Heart right ventricle (tissue), 16 donors: ENCODE measurements at places on chromosomes 5 and 9. TPM values are rescaled to one million over a fixed set of nuclear protein-coding genes. Genes with fewer than 3 reads are reported as not detected.

Gene GAPVD1
- 27.0 TPM for total RNA-seq

Gene ANKRD31
- total RNA-seq, result not detected

Gene ATP10B
- not detected for total RNA-seq

Gene TAF11L10
- total RNA-seq, result not detected

Gene DPP7
- total RNA-seq, result 129 TPM

Gene GKAP1
- total RNA-seq, result 25.0 TPM

- no peak for DNase-seq
- no peak overlapping the region for H3K27ac ChIP-seq
- no peak overlapping the region for H3K4me3 ChIP-seq
Measured at GRCh38 chr5:6302684-6303083, 75.7 kb downstream of the MED10 start.

DNA sequence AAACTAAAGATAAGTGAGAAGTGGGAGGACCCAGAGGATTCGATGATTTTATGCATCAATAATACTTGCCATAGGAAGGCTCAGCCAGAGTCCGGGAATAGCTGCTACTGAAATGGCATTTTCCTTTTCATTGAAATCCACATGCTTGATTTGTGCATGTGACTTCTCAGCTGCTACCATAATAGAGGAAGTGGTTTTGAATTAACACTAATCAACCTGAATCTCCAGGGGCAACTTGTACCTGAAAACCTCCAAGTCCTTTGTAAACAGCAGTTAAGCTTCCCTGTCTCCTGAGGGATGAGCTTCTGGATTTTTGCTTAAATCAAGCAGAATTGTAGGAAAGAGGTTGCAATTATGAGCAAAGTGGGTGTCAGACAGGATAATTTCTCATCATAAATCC, 124.9 kb downstream of the PPP2R2B start:
- DNase-seq, result no peak
- no peaks in the 10 kb centered on the region for H3K4me1 ChIP-seq
- H3K4me3 ChIP-seq, result no peak overlapping the region
- H3K27ac ChIP-seq, result no peak overlapping the region

- no peaks in the 10 kb centered on the region for H3K36me3 ChIP-seq
- H3K4me1 ChIP-seq, result peaks cover 17% of the 10 kb centered on the region
- peak; percentile 84 for DNase-seq
- H3K4me3 ChIP-seq, result peak overlapping the region; percentile 31
Measured at GRCh38 chr9:95189251-95190098, 128.0 kb downstream of the FANCC start.

GRCh38 chr5:40355181-40355580, 324.5 kb upstream of the PTGER4 start:
- H3K4me3 ChIP-seq, result no peak overlapping the region
- H3K4me1 ChIP-seq, result no peaks in the 10 kb centered on the region
- H3K27me3 ChIP-seq, result no peaks in the 10 kb centered on the region
- DNase-seq, result no peak

DNA sequence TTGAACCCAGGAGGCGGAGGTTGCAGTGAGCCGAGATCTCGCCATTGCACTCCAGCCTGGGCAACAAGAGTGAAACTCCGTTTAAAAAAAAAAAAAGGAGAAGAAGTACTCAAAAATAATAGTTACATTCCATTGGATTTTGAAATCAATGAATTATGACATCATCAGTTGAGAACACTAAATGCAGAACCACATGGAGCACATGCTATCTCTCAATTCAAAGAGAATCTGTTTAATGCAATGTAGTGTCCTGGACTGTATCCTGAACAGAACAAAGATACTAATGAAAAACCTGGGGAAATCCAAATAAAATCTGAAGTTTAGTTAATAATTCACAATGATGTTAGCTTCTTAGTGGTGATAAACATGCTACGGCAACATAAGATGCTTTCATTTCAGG, 20.3 kb downstream of the CDC14B start:
- no peaks in the 10 kb centered on the region for H3K27me3 ChIP-seq
- no peak overlapping the region for H3K4me3 ChIP-seq
- no peaks in the 10 kb centered on the region for H3K4me1 ChIP-seq
- DNase-seq, result no peak

DNA sequence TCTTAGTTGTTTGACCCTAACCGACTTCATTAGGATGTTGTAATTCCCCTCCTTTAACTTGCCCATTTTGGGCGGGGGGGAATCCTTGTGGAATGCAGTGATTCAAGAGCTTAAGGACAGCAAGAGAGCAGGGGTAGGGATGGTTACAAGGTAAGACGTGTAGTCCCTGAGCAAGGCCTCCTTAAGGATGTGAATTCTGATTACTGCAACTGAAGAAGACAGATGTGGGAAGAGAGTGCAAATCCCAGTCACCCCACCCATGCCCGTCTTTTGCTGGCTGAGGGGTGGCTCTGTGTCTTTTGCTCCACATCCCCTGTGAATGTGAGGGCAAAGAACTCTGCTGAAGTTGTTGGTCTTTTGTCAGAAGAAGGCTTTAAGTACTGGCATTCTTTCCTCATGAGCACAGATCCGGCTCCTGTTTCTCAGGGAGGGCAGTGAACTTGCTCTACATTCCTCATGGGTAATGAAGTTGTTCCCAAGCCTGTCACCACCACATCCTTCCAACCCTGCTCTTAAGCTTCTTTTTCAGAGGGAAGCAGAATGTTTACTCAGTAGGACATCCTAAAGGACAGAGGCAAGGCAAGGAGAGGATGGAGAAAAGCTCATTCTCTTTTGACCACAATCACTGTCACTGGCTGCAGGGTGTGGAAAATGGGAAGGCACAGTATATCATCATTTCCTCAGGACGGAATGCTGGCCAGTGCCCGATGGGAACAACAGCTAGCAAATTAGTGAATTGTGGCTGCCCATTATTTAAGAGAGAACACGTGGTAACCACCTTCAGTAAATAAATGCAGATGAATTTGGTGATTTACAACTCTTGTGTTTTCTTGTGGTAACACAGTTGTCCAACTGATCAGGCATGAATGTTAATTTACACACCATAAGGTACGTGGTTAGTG, 61.5 kb downstream of the RAI14 start:
- no peak for DNase-seq
- H3K4me3 ChIP-seq, result no peak overlapping the region
- no peaks in the 10 kb centered on the region for H3K4me1 ChIP-seq
- H3K36me3 ChIP-seq, result no peaks in the 10 kb centered on the region

GRCh38 chr5:1521671-1522600, 1.8 kb downstream of the LPCAT1 start:
- no peaks in the 10 kb centered on the region for H3K27me3 ChIP-seq
- H3K36me3 ChIP-seq, result no peaks in the 10 kb centered on the region
- peak overlapping the region; percentile 85 for H3K4me3 ChIP-seq
- peaks cover 26% of the 10 kb centered on the region for H3K4me1 ChIP-seq
- no peak for DNase-seq
